ENCODE measurements at places on chromosomes 13 and 19.

DNA sequence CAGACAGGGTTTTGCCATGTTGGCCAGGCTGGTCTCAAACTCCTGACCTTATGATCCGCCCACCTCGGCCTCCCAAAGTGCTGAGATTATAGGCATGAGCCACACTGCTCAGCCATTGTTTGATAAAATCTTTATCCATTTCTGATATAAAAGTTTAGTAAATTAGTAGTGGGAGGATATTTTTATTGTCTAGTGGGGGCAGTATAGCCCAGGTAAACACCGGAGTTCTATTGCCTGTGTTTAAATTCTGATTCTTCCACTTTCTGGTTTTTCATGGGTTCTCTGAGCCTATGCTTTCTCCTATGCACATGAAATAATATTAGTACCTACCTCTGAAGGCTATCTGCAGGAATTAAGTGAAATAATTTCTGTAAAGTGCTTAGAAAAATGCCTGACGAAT lies 20.1 kb upstream of the ARHGEF18 start:
- no peak for DNase-seq

GRCh38 chr13:37366044-37366770 lies 232.4 kb downstream of the POSTN start:
- no peak for DNase-seq

GRCh38 chr19:4234142-4234861 lies 5.0 kb downstream of the EBI3 start:
- DNase-seq, result no peak

- DNase-seq, result no peak
These were observed 434.1 kb downstream of the ZNF536 start for GRCh38 chr19:30806311-30806710.

DNA sequence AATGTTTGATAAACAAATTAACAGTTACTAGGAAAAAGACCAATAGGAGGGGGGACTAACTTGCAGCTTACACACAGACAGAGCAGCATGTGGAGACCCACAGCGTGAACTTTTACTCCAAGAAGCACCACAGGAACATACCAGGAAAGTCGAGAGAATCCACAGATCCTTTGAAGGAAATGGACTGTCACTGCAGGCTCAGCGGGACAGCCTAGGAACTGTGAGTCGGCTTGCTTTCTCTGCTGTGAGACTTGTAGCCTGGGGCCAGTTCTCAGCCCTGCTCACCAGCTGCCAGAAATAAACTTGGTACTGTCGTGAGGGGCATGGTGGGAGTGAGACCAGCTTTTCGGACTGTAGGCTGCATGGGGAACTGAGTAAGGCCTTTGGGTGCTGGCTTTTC lies 1211.5 kb downstream of the PCDH17 start:
- no peak for DNase-seq

GRCh38 chr19:44754750-44755080 lies 6.2 kb downstream of the BCL3 start:
- DNase-seq, result no peak

DNA sequence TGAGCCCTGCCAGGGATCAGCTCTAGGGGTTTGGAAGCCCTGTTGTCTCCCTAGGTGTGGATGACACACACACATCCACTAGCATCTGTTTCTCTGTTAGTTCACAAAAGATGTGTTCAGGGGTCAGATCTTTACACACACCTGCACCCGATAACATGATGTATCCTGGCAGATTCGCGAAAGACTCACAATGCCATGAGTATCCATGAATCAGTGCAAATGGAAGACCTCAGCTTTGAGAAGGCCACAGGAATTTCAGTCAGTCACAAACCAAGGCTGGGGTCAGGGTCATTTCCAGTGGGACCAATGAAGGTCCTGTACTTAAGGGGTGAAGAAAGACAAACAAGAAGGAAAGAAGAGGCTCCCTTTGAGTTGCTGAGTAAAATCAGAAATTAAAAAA lies 898.2 kb downstream of the UQCRFS1 start:
- no peak for DNase-seq

- DNase-seq, result no peak
These were observed 8.1 kb upstream of the ANGPTL4 start for GRCh38 chr19:8355631-8356402.

- no peak for DNase-seq
These were observed 64.7 kb upstream of the STARD13 start for GRCh38 chr13:33349986-33350826.

DNA sequence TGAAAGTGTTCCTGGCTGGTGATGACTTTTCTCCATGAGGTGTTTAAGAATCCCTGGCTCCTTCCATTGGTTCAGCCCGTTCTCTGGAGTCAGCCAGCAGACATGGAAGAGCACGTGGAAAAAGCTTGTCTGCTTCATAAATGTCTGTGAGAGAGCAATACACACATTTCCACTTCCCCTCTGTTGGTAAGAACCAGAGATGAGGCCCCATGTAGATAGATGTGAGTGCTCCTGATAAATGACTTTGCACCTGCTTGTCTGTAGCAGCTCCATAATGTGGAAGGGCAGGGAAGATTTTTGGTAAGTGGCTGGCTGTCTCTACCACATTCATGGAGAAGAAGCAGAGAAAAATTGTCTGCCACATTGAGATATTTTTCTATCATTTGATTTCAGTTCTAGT lies 325.8 kb downstream of the LMO7 start:
- DNase-seq, result no peak

- DNase-seq, result no peak
These were observed 8.4 kb upstream of the RPS15 start for GRCh38 chr19:1429750-1430149.

GRCh38 chr13:97559981-97560380 lies 126.0 kb downstream of the RAP2A start:
- no peak for DNase-seq

DNA sequence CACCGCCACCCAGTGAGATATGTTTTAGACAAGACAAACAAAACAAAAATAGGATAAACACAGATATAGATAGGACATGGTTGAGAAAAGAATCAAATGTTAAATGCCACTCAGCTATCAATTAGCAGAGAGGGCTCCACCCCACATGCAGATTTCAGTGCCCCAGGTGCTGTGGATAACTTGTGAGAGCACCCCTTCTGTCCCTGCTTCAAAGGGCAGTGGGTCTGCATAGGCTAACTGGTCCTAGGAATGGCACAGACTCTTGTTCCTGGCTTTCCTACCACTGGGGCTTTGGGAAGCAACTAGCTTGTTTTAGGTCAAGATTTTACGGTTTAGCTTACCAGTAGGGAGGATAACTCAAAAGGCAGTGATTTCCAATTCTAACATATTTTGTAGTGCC lies 460.3 kb downstream of the TSHZ3 start:
- DNase-seq, result no peak

DNA sequence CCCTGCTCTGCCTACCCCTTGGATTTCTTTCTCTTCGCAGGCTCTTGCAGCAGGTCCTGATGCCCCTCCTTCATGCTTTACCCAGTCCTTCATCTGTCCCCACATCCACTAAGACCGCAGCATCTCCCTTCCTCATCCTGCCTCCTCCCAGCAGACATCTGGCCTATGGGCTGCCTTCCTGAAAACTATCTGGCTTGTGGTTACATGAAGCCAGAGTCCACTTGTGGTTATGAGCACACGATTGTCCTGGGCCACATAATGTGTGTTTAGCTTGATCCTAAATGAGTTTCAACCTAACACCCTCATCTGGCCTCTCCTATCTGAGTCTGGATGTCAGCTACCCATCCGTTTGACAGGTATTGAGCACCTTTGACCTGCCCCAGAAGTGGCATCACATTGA lies 5.5 kb upstream of the ZNF175 start:
- no peak for DNase-seq

- DNase-seq, result no peak
These were observed 26.6 kb downstream of the DNAJC3 start for GRCh38 chr13:95703576-95703975.

GRCh38 chr13:65911546-65912193 lies 1318.5 kb downstream of the PCDH9 start:
- DNase-seq, result no peak

DNA sequence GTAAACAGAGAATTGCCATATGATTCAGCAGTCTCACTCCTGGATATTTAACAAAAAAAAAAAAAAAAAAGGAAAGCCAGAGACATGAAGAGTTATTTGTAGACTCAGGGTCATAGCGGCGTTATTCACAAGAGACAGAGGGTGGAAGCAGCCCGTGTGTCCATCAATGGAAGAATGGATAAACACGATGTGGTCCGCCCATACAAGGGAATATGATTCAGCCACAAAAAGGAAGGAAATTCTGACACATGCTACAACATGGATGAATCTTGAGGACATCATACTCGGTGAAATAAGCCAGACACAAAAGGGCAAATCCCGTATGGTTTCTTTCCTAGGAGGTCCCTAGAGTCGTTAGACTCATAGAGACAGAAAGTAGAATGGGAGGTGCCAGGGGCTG lies 14.8 kb downstream of the ACSBG2 start:
- no peak for DNase-seq

DNA sequence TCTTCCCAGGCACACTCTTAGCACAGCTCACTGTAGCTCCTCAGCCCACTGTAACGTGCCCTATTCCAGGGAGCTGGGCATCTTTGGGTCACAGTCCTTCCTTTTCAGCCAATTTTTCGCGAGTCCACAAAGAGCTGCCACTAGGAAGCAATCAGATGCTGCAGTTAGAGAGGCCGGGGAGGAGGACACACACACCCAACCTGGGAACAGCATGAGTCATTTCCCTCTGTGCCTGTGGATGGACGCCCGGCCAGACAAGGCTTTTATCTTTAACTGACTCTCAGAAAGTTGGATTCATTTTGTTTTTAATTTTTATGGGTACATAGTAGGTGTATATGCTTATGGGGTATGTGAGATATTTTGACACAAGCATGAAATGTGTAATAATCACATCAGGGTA lies 918.6 kb downstream of the UQCRFS1 start:
- DNase-seq, result no peak

DNA sequence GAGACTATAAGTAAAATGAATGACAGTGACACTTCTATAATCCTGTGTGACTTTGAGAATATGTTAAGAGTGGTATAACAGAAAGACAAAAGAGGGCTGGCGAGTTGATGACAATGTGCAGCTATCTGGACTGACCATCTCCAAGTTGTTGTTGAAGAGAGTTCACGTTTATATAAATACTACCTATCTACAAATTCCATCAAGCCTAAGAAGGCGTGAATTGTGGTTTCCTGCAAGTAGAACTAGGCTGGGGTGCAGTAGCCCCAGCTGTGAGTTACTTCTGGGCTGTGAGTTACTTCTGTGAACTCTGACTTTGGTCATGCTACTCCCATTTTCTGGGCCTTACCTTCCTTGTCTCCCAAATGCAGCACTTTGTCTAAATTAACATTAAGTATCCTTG lies 561.0 kb downstream of the TBC1D4 start:
- DNase-seq, result no peak

DNA sequence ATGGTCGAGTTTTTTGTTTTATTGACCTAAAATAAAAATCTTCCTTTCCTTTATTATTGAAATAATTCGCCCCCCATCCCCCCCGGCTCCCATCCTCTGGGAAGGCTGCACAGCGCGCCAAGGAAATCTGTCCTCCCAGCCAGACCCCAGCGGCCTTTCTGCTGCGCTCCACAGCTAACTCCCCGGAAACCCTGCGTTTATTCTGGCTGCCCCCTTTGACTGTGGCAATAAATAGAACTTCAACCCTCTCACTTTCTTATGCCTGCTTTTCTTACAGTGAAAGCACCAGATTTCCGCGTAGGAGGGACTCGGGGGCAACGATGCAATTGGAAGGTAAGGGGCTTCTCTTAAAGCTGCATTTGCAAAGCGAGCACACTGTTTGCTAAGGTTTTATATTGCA lies 9.7 kb upstream of the C19orf12 start:
- no peak for DNase-seq

DNA sequence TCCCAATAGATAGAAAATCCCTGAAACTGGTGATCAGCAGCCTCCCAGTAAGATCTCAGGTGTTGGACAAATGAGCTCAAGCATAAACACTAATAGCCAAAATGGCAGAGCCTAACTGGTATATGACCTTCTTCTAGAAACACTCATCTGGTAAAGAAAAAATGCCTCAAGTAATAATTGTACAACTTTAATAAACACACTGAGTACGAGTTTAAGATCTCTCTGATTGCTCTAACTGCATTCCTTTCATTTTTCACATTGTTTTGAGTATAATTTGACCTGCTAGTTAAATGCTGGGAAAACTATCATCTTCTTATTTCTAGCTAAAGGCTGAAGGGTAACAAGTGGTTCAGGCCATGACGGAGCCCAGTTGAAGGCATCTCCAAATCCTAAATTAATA lies 2009.5 kb upstream of the PCDH20 start:
- no peak for DNase-seq

- no peak for DNase-seq
These were observed 4.0 kb downstream of the RAD23A start for GRCh38 chr19:12949363-12950283.

DNA sequence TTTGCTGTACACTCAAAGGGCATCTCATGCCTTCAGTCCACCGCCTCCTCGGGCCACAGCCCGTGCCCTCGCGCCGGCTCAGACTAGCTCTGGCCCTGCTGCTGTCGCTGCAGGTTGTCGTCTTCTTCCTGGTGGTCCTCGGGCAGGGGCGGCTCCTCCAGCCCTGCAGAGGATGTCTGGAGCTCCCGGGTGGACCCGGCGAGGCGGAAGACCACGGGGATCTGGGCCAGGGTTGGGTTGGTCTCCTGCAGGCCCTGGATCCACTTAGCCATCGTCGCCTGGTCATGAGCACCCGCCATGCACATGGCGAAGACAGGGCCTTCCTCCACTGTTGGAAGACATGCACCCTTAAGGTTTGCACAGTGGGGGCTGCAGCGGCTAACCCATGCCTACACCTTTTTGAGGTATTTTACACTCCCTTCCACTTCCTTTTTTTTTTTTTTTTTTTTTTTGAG lies 489 bp upstream of the ZNF653 start:
- DNase-seq, result no peak

DNA sequence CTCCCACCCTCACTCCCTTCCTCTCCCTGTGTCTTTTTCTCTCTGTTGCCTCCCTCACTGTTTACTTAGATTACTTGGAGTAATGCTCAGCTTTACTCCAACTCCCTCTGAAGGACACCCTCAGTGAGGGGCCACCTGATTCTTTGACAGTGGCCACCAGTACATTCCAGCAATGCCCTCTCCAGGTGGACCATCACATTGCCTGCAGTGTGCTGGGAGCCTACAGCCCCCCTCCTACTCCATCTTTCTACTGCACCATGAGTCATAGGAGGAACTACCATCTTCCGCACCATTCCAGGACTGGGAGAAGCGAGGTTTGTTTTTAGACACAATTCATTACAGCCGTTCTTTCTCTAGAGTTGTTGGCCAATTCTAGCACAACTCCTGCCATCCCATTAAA lies 96.6 kb upstream of the POSTN start:
- DNase-seq, result no peak

DNA sequence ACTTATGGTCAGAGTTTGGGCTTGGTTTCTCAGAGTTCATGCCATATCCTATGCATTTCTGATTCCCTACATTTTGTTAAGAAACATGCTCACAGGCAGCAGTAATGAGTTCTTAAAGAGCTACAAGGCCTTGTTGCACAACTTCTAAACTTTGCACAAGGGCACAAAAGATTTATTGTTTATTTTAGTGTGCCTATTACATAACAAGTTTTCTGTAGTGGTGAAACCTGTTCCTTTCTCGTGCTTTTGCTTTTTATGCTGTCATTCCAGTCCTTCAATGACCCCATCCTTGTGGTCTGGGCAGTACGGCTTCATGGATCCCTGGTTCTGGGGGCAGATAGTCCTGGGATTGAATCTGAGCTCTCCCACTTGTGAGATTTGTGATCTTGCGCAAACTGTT lies 17.8 kb downstream of the ZNF507 start:
- no peak for DNase-seq

- no peak for DNase-seq
These were observed 16.3 kb upstream of the GPR183 start for GRCh38 chr13:99323488-99323887.
